ENCODE measurements at places on chromosomes 2 and 18. TPM values are rescaled to one million over a fixed set of nuclear protein-coding genes. Genes with fewer than 3 reads are reported as not detected.

DNA sequence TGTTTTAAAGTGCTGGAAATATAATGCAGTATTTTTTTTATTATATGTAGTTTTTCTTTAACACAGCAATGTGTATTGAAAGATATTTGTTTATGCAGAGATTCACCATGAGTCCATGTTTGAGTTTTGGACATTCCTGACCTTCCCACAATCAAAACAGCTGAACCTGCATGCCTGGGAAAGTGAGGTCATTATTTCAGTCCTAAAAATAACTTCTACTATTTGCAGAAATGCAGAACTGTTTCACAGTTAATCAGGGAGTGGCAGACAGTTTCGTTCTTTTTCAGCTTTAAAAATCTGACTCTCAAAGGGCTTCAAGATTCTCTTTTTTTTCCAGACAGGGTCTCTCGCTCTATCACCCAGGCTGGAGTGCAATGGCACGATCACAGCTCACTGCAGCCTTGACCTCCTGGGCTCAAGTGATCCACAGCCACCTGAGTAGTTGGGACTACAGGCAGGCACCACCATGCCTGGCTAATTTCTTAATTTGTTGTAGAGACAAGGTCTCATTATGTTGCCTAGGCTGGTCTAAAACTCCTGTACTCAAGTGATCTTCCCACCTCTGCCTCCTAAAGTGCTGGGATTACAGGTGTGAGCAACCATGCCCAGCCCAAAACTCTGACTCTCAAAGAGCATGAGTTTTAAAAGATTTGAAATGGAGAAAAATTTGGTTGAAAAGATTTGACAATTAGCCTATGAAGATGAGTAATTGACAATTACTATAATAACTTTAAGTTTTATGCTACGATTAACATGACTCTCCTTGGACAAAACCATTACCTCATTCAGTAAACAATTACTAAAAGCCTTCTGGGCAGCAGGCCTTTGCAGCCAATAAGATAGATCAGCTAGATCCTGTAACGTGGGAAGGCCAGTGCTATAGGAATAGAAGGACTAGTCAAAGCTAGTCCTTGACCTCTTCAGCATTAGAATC is 5.0 kb upstream of the MYL12B start:
- H3K4me1 ChIP-seq = peaks cover 62% of the 10 kb centered on the region
- no peak overlapping the region for H3K4me3 ChIP-seq
- DNase-seq = peak; percentile 84
- peaks cover 27% of the 10 kb centered on the region for H3K36me3 ChIP-seq
- no peaks in the 10 kb centered on the region for H3K27me3 ChIP-seq

- H3K27me3 ChIP-seq = no peaks in the 10 kb centered on the region
- H3K4me1 ChIP-seq = no peaks in the 10 kb centered on the region
- DNase-seq = no peak
- no peaks in the 10 kb centered on the region for H3K36me3 ChIP-seq
Observed at GRCh38 chr2:156064540-156064939, 268.0 kb downstream of the NR4A2 start.

- peak overlapping the region; percentile 51 for H3K27ac ChIP-seq
- H3K36me3 ChIP-seq = no peaks in the 10 kb centered on the region
- no peaks in the 10 kb centered on the region for H3K27me3 ChIP-seq
- no peak overlapping the region for H3K4me3 ChIP-seq
- peaks cover 70% of the 10 kb centered on the region for H3K4me1 ChIP-seq
- DNase-seq = peak; percentile 42
Observed at GRCh38 chr2:152432206-152432653, 97.3 kb downstream of the FMNL2 start.

Gene SERPINB4
- total RNA-seq = not detected

Gene ACADL
- total RNA-seq = not detected
